ENCODE measurements at places on chromosomes 2 and 18.
A peak's percentile ranks its signal among the peaks of the same experiment; 100 is the strongest.

DNA sequence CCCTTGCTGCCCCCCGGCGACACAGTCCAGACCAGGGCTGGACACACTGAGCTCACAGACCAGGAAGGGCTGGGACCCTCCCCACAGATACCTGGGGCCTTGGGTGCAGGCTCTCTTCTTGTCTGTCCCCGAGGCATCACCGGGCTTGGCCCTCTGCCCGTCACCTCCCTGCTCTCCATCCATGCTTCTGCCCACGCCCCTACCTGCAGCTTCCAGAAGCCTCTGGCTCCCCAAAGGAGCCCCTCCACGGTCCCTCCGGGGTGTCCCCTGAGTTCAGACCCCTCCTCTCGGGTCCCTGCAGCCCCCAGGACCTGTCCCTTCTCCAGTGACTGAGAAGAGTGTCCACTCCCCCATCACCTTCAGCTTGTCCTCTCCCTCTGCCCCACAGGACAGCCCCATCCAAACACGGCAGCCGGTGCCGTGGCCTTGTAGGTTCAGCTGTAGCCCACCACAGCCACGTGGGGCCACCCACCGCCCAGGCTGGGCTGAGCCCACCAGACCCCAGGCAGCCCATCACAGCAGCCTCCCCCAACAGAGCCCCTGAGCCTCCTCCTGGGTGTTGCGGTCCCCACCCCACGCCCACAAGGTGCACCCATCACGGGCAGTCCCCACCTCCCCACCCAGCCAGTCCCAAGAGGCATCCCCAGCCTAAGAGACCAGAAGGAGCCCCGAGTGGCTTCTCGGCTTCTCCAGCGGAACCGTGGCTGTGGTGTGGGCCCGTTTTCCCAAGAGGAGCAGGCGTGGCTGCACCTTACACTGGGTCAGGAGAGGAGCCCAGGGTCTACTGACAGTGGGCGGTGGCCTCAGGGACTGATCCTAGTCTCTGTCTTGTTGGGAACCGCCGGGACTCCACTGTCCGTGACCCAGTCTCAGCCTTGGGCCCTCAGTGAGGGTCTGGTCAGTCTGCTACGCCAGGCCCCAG, 53.1 kb downstream of the RAMP1 start:
- DNase-seq, result no peak

- no peak for DNase-seq
These were observed 101.2 kb upstream of the ALK start for GRCh38 chr2:30022444-30023071.

- DNase-seq, result no peak
These were observed 47.2 kb upstream of the CDC42EP3 start for GRCh38 chr2:37718515-37719161.

DNA sequence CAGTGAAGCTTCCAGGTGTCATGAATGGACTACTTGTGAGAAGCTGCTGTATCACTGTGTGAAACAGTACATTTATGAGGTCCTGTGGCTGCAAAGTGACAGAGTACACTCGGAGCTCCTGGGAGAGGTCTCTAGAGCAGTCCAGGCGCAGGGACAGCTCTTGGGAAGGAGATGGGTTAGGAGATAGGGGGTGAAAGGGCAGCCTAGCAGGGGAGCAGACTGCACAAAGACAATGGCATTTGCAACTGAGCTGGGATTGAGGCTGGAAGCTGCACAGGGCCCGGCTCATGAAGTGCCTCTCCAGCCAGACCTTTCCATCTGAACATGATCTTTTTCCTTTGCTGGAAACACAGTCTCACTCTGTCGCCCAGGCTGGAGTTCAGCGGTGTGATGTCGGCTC, 83.6 kb downstream of the RHOB start:
- DNase-seq, result no peak

GRCh38 chr2:109339519-109339966, 210.5 kb downstream of the SH3RF3 start:
- peak; percentile 81 for DNase-seq

DNA sequence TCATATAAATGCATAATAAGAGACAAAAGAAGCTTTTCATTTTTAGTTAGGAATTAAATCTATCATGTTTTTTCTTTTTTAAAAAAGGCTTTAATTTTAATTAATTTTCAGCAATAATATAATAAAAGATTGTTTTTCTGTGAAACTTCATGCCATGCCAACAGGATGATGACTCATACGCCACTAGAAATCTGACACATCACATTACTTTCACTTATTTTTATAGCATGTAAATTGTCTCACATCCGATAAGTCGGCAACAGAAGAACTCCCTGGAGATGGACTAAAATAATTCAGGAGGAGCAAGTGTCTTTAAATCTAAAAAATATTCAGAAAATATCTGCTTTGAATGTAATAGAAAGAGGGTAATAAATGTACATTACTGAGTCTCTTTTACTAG, 1024.2 kb upstream of the ACVR2A start:
- peak; percentile 46 for DNase-seq

DNA sequence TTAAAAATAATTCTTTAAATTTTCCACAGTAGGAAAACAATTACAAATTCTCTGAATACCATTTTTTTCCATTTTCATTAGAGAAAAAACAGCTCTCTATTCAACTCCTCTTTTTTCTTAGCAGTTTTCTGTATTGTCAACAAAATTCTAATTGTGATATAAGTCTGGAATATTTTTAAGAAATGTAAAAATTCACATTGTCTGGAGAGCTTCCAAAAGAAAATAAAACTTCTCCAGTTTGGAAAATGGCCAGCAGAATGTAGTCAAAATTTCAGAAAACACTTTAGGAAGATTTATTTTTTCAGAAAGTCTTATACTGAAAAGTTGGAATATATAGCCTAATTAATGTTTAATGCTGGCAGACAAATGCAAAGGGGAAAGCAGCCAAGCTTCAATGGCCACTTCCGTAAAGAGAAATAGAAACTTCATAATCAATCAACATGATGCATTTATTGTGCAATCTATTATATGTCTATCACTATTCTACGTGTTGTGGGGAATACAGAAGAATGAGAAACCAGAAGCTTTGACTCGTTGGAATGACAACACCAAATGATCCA, 733.2 kb upstream of the PKDCC start:
- DNase-seq, result no peak

GRCh38 chr2:150178591-150178990, 308.9 kb downstream of the RND3 start:
- peak; percentile 39 for DNase-seq

- DNase-seq, result no peak
These were observed 59.4 kb upstream of the UPP2 start for GRCh38 chr2:158042245-158042644.

- DNase-seq, result no peak
These were observed 45.7 kb upstream of the ACAA2 start for GRCh38 chr18:49859021-49859359.

- DNase-seq, result no peak
These were observed 201.7 kb upstream of the CXCR4 start for GRCh38 chr2:136319651-136320050.

DNA sequence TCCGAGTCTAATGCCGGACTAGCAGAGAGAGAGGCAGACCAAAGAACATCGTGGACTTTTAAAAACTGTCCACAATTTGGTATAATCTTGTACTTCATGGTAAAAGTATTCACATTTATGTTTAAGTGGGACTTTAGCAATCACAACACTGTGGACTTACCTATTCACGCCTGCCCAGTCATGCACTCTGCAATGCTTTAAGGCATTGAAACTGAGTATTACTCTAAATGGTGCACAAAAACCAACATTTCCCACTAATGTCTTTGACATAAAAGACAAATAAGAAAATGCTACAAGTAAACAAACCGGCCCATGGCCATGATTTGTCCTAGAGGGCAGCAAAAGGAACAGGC, 91.3 kb downstream of the ACVR1 start:
- no peak for DNase-seq

GRCh38 chr2:95056461-95057459, 31.3 kb downstream of the MAL start:
- DNase-seq, result no peak
